ENCODE measurements at places on chromosomes 3 and 15.

GRCh38 chr3:123505820-123506219, 56.9 kb upstream of the ADCY5 start:
- no peak overlapping the region for H3K4me3 ChIP-seq
- H3K4me1 ChIP-seq, result no peaks in the 10 kb centered on the region
- DNase-seq, result no peak

DNA sequence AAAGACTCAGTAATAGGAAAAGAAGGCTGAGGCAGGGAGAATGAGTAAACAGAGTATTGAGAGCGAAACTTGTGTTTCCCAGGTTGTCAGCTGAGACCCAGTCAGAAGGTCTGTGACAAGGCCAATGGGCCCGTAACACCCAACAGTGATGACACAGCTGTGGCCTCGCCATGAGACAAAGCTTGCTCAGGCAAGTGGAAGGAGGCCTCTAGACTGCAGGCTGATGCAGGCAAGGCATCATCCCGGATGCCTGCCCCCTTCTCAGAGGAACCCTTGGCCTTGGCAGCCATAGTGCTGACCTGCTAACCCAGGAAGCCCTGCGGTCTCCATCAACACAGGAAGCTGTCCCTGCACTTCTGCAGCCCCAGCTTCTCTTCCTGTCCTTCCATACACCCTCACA, 15.4 kb downstream of the RAB6B start:
- peaks cover 36% of the 10 kb centered on the region for H3K4me1 ChIP-seq
- no peaks in the 10 kb centered on the region for H3K27me3 ChIP-seq
- DNase-seq, result no peak
- H3K4me3 ChIP-seq, result no peak overlapping the region

GRCh38 chr15:93072411-93073394, 16.3 kb downstream of the RGMA start:
- no peak overlapping the region for H3K4me3 ChIP-seq
- H3K27me3 ChIP-seq, result peaks cover 43% of the 10 kb centered on the region
- peaks cover 15% of the 10 kb centered on the region for H3K4me1 ChIP-seq
- no peak overlapping the region for H3K27ac ChIP-seq
- no peaks in the 10 kb centered on the region for H3K36me3 ChIP-seq
- DNase-seq, result no peak

DNA sequence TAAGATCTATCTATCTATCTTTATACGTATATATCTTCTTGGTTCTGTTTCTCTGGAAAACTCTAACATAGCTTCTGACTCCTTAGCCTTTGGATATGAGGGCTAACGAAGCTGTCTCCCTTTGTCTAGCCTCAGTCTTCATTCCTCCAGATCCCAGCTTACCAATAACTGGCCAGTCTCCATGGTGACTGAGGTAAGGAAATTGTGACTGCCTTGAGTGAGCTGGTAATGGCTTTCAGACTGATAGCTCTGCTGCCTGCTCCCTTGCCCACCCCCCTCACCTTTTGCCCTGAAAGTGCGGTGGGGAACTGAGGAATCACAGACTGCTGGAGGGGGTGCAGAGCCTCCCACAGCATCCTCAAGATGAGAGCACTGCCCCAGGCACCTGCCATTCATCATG, 65.8 kb upstream of the ABHD17C start:
- H3K4me3 ChIP-seq, result no peak overlapping the region
- DNase-seq, result no peak
- no peaks in the 10 kb centered on the region for H3K27me3 ChIP-seq
- H3K36me3 ChIP-seq, result no peaks in the 10 kb centered on the region
- no peaks in the 10 kb centered on the region for H3K4me1 ChIP-seq

DNA sequence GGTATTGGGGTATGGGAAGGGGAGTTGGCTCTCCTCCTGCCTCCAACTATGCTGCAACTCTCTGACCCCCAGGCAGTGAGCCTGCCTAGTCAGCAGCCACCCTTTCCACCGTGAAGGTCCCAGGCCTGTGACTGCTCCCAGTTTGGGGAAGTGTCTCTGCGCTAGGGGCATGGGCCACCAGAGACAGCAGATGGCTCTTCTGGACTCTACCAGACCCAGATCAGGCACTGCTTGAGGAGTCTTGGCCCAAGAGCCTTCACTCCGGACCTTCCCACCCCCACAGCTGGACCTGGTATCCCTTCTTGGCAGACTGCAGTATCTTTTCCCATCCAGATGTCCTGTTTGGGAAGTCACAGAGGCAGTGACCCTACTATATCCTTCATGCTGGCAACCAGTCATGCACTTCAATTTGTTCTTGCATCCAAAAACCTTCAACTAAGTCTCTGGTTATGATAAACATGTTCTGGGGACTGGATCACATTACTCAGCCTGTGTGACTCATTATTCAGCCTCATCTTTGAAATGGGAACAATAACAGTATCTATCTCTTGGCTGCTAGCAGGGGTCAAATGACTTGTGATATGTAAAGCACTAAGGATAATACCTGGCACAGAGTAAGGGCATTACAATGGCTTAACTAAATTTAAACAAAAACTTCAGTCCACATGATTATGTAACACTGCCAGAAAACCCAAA, 62.7 kb downstream of the POMGNT2 start:
- no peak overlapping the region for H3K4me3 ChIP-seq
- no peak for DNase-seq
- H3K27me3 ChIP-seq, result no peaks in the 10 kb centered on the region
- no peak overlapping the region for H3K27ac ChIP-seq

GRCh38 chr15:42203891-42204290, 4.2 kb downstream of the VPS39 start:
- H3K4me3 ChIP-seq, result no peak overlapping the region
- H3K27me3 ChIP-seq, result no peaks in the 10 kb centered on the region
- peaks cover 25% of the 10 kb centered on the region for H3K36me3 ChIP-seq
- no peak for DNase-seq
- peaks cover 31% of the 10 kb centered on the region for H3K4me1 ChIP-seq

DNA sequence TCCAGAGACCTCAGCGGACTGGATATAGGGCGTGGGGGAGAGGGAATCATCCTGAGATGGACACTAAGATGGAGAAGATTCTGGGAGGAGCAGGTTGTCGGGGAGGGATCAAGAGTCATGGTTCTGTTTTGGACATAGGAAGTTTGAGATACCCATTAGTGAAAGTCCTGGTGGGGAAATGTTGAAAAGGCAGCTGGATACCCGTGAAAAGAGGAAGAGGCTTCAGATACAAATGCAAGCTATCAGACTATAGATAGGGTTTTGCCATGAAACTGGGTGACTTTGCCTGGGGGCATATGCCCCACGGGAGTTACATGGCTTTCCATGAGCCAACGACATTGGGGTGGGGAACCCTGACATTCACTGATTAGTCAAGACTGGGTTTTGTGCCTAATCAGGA, 1.1 kb upstream of the GPR62 start:
- H3K27ac ChIP-seq, result no peak overlapping the region
- no peak overlapping the region for H3K4me3 ChIP-seq
- no peak for DNase-seq

- no peaks in the 10 kb centered on the region for H3K36me3 ChIP-seq
- no peaks in the 10 kb centered on the region for H3K4me1 ChIP-seq
- no peak overlapping the region for H3K4me3 ChIP-seq
- no peak overlapping the region for H3K27ac ChIP-seq
- no peaks in the 10 kb centered on the region for H3K27me3 ChIP-seq
Observed at GRCh38 chr15:69916169-69916785, 181.4 kb downstream of the TLE3 start.

GRCh38 chr3:2823031-2823430, 287.1 kb downstream of the IL5RA start:
- no peak for DNase-seq
- H3K4me3 ChIP-seq, result no peak overlapping the region
- no peaks in the 10 kb centered on the region for H3K36me3 ChIP-seq
- H3K27me3 ChIP-seq, result no peaks in the 10 kb centered on the region

DNA sequence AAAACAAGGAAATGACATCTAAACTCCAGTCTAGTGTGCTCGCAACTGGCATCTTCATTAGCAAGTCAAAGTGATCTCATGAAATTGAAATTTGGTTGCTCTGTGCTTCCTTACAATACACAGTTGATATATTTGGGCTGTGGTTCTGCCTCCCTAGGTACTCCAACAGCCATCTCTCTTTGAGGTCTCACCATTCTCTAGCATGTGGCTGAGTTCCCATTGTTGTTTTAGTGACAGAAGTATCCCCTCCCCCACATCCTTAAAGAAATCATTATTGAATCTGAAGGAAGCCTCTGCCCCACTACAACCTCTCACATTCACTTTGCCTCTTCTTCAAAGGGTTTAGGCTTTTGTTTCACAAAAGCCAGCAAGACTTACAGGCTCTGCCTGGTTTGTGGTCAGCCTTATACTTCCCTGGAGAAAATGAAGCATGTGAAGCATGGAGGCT, 516.5 kb downstream of the NLGN1 start:
- H3K27ac ChIP-seq, result no peak overlapping the region
- H3K27me3 ChIP-seq, result no peaks in the 10 kb centered on the region
- no peaks in the 10 kb centered on the region for H3K4me1 ChIP-seq
- H3K36me3 ChIP-seq, result no peaks in the 10 kb centered on the region
- DNase-seq, result no peak

DNA sequence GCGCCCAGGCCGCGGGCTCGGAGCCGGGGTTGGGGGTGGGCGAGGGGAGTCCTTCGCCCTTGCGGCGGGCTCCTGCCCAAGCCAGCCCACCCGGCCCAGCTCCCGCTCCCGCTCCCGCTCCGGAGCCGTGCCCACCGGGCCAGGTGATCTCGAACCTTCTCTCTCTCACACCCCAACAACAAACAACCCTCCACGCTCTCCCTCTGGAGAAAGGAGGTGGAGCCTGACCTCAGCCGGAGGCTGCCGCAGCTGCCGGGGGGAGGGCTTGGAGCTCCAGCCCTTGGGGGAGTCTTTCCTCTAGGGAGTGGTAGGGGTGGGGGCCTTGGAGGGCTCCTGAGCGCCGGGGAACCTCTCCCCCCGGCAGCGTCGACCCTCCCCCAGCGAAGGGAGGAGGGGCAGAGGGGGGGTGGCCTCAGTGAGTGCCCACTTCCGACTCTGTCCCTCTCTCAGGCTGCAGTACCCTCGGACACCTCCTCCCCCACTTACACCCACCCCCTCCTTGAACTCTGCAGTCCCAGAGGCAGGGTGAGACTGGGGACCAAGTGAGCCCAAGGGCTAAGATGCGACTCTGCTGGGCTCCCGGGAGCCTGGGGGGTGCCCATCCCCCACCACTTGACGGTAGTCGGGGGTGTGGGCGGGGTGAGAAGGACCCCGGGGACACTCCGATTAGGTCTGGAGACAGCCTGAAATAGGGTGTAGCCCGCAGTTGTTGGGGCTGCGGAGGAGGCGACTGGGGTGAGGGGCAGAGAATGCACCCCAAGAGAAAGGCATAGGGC, 4.4 kb upstream of the BAHD1 start:
- no peak overlapping the region for H3K27ac ChIP-seq
- peak overlapping the region; percentile 49 for H3K4me3 ChIP-seq
- DNase-seq, result peak; percentile 48
- H3K36me3 ChIP-seq, result no peaks in the 10 kb centered on the region

DNA sequence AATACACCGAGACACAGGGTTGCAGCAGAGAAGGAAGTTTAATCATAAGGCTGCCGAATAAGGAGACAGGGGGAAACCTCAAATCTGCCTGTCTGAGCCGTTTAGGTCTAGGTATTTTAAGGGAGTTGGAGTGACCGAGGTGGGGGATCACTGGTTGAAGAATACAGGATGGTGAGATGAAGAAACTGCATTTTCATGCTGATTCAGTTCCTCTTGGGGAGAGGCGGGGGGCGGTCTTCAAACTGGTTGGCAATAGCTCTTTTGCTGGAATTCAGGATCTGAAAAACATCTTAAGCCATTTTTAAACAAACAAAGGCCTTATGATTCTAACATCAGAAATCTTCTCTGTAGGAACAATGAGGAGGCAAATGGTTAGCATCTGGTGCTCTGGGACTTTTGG, 699.5 kb upstream of the CFAP20DC start:
- no peak overlapping the region for H3K4me3 ChIP-seq
- peaks cover 6% of the 10 kb centered on the region for H3K4me1 ChIP-seq
- no peak for DNase-seq
- peaks cover 10% of the 10 kb centered on the region for H3K36me3 ChIP-seq

DNA sequence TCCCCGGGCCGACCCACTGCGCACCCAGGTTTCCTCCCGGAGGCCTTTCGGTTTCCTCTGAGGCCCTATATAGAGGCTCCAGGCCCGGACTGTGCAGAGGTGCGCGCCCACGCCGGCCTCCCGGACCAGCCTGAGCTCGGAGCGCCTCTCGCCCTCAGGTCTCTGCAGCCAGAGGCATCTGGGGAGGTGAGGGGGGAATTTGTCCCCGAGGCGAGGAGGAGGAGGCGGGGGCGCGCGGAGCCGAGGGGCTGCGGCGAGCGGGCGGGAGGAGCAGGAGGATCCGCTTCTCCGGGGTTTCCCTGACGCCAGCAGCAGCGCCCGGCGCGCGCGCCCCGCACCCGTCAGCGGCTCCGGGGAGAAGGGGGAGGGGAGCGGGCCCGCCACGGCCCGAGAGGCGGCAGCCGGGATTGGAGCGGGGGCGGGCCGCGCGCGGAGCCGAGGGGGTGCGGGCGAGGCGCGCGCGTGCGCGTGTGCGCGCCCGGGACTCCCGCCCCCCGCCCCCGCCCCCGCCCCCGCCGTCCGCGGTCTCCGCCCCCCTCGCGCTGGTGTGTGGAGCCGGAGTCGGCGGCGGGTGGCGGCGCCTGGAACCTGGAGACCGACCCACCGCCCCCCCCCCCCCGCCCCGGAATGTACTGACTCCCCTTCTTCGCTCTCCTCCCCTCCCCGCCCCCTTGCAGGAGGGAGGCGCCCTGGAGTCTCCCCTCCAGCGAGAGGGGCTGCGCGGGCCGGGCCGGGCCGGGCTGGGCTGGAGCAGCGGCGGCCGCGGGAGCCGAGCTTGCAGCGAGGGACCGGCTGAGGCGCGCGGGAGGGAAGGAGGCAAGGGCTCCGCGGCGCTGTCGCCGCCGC, at the start of gene NEO1:
NEO1 (plus strand) TSS at position 657 of the 846 bp plus-strand sequence. CDS start 213 bp downstream, outside the sequence.
- no peaks in the 10 kb centered on the region for H3K36me3 ChIP-seq
- DNase-seq, result peak; percentile 76
- no peak within 1 kb of the TSS for H3K27ac ChIP-seq
- H3K4me3 ChIP-seq, result peak within 1 kb of the TSS; percentile 85

DNA sequence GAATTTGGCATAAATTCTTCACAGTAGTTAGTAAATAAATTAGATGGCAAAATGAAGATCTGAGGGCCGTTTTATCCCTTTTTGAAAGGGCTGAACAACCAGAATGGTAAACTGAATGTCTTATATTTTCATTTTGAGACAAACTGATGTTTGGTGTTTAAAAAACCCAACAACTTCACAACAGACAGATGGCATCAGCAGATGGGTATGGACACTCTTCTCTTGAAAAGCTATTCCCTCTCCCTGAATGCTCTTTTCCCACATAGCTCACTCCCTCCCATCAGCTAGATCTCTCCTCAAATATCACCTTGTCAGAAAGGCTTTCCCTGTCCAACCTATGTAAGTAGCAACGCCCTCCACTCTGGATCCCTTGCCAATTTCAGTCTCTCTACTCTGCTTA, 33.3 kb downstream of the EMC4 start:
- DNase-seq, result no peak
- H3K4me1 ChIP-seq, result no peaks in the 10 kb centered on the region
- peaks cover 60% of the 10 kb centered on the region for H3K36me3 ChIP-seq
- no peak overlapping the region for H3K27ac ChIP-seq
- no peak overlapping the region for H3K4me3 ChIP-seq
- H3K27me3 ChIP-seq, result no peaks in the 10 kb centered on the region

Data from CD4-positive, alpha-beta T cell (primary cell).